ENCODE measurements at places on chromosomes 16 and 17.

GRCh38 chr17:17675925-17676534 lies 5.2 kb upstream of the RAI1 start:
- no peak for DNase-seq

- DNase-seq = no peak
Measured at GRCh38 chr16:56691885-56692284, 9.6 kb downstream of the MT1X start.

GRCh38 chr17:9255833-9256232 lies 234.5 kb downstream of the NTN1 start:
- DNase-seq = no peak

DNA sequence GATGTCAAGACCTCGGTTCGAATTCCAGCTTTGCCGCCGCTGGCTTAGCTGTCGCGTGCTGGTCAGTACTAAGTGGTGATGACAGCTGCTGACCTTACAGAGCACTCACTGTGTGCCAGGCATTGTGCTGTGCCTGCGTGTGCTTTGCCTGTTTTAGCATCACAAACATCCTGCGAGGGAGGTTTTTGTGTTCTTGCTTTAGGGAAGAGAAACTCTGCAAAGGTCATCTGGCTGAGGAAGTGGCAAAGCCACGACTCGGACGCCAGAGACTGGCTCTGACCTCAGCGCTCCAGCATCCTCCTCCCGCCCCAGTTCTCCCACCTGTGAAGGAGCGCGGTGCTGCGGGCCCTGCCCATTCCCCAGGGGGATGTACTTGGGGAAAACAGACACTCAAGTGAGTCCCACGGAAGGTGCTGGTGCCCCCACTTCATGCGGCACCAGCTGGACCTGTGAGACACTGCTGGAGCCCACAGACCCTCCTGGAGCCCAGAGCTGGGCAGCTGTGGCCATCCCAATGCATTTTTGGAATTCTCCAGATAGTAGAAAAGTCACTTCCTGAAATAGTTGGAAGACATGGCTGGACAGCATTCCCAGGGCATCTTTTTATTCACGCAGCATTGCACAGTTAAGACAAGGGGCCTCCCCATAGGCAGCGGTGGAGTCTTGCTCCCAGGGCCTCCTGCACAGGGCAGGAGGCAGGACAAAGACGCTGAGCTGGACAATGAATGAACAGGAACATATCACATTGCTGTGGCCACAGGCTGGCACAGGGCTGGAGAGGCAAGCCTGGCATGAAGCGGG lies 20.0 kb upstream of the HERPUD1 start:
- no peak for DNase-seq

GRCh38 chr16:89946515-89946914 lies 2.0 kb upstream of the DEF8 start:
- no peak for DNase-seq

DNA sequence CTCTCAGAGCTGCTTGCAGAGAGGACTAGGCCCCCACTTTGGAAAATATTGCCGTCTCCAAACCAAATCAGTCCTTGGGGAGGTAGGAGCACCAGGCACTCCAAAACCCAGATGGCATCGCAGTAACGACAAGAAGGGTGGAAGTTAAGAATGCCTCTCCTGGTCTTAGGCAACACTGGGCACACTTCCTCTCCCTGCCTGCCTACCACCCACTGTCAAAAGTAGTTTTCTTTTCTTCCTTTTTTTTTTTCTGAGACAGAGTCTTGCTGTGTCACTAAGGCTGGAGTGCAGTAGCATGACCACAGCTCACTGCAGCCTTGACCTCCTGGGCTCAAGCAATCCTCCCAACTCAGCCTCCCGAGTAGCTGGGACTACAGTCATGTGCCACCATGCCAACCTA lies 47.2 kb downstream of the SRL start:
- no peak for DNase-seq

Data from NCI-H1048 (cell line).